ENCODE measurements at places on chromosomes 2 and 18.

GRCh38 chr18:9283791-9284190 lies 50.8 kb upstream of the TWSG1 start:
- DNase-seq: no peak

- DNase-seq: peak; percentile 71
Observed at GRCh38 chr18:48165111-48165866, 234.8 kb upstream of the SMAD2 start.

DNA sequence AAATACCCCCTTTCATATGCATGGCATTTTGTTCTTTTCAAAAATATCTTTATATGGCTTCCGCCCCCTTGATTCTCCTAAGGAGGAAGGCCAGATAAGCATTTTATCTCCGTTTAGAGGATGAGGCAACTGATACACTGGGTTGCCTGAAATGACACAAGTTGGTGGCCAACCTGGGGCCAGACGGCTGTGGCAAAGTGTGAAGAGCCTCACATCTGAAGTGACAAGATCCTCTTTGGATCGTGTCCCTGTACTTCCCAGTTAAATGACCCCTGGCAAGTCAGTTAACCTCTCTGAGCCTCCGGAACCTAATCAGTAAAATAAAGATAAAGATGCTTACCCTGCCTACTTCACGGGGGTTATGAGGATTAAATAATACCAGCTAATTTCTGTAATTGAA lies 4.6 kb downstream of the SETBP1 start:
- DNase-seq: no peak

DNA sequence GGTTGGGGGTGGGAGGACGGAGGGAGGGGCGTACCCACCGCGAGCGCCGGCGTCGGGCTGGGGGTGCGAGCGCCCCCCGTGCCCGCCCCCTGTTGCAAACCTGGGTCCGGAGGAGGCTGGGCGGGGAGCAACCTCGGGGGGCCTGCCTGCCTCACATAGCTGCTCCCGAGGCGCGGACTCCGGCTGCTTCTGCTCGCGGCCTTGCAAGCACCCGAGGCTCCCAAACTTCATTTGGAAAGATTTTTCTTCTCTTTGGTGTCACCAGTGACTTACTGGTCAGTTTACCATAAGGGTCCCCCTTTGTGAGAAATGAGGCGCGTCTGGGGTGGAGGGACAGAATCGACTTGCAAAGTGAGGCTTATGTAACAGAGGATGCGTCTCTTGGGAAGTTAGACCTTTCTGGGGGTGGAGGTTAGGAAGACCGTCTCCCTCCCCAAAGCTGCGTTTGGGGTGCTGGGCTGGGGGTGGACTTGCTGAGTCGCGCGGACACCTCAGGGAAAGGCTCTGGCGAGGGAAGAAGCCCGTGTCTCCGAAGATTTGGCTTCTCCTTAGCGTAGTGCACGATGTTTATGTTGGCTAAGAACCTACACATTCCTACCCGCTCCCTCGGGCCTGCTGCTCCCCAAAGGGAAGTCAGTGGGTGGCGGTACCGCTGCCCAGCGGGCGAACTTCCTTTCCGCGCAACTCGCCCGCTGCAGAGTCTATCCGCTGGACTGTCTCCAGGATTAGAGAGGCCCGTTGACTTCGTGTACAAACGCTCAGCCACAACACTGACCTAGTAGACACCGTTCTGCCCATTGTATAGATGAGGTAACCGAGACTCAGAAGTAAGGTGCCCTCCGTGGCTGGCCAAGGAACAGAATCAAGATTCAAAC lies 559 bp downstream of the TMEM37 start:
- DNase-seq: no peak

DNA sequence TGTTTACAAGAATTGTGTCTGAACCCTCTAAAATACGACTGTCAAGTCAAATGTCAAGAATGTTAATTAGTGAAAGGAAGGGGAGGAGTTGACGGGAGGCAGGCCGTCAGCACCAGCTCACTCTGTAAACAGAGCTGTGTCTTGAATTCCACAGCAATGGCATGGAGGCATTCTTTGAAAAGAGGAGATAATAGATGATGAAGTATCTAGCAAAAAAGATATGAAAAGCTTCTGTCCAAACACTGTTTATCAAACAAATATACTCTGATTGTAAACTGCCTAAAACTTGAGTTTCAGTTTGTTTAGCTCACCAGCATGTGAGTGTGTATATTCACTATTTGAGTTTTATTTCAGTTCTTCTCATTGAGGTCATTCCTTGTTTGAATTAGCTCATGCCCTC lies 94.7 kb upstream of the CDC42EP3 start:
- DNase-seq: no peak

DNA sequence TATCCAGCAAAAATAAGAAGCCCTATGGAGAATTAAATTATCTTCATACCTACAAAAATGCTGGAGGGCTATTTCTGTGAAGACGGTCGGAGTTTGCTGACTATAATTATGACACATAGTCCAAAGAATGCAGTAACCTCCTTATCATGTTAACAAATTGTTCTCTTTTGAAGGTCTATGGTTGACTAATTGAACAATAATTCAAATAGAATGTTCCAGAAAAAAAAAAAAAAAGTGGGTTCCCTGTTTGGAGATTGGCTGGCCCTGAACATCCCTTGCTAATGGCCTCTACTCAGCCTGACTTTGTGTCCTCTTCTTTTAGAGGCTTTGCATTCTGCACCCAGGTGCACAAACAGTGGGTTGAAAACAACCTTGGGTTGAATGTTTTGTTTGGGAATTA lies 82.8 kb upstream of the CCBE1 start:
- DNase-seq: no peak

GRCh38 chr2:215884451-215885087 lies 128.8 kb downstream of the MREG start:
- no peak for DNase-seq

- DNase-seq: no peak
Observed at GRCh38 chr2:158015428-158016076, 86.1 kb upstream of the UPP2 start.

GRCh38 chr2:46380038-46380940 lies 83.1 kb downstream of the EPAS1 start:
- DNase-seq: no peak

DNA sequence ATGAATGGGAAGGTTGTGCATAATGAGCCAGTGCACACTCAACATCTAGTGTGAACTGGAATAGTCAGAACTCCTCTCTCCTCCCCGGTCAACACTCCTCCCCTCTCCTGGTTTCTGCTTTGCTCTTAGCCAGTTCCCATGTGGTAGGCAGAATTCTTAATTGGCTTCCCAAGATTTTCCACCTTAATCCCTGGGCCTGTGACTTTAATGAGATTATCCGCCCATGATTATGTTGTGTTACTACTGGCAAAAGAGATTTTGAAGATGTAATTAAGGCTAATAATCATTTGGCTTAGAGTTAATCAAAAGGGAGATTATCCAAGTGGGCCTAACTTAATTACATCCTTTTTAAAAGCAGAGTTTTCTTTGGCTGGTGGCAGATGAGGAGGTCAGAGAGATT lies 34.2 kb upstream of the REV1 start:
- no peak for DNase-seq

GRCh38 chr2:234158812-234159211 lies 108.3 kb downstream of the SPP2 start:
- DNase-seq: no peak

- no peak for DNase-seq
Observed at GRCh38 chr2:128510701-128511397, 192.2 kb upstream of the HS6ST1 start.

DNA sequence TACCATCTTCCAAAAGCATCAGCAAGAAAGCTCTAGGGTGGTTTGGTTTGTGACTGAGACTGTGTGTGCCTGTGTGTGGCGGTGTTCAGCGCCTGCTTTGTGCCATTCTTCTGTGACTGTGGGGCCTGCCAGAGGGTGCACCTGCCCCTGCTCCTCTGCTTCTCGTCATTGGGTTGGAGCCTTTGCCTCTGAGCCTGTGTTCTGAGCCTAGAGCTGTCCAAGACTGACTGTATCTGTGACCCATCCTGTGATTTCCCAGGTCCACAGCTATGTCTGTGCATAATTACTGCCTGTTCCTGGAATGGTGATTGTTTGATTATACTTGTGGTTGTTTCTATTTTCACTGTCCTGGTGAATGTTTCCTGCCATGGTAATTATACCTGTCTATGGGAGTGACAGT lies 57.1 kb upstream of the KLHL29 start:
- no peak for DNase-seq

GRCh38 chr2:216205486-216205885 lies 96.3 kb downstream of the XRCC5 start:
- DNase-seq: no peak

GRCh38 chr18:2589345-2590068 lies 18.1 kb downstream of the NDC80 start:
- DNase-seq: no peak

DNA sequence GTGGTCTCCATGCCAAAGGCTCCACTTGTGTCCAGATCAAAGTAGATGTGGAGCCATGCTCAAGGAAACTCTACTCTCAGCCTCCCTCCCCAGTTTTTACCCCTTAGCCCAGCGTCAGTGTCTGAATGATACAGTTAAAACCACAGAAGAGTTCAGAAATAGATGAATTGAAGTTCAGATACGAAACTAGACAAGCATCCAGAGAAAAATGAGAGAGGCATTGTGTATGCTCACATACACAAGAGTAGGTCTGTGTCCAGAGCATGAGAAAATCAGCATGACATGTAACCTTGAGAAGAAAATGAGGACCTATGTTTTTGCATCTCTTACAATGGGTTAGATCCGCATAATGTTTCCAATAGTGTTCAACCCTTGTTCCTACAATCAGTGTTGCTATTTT lies 612.8 kb upstream of the PKDCC start:
- DNase-seq: no peak

DNA sequence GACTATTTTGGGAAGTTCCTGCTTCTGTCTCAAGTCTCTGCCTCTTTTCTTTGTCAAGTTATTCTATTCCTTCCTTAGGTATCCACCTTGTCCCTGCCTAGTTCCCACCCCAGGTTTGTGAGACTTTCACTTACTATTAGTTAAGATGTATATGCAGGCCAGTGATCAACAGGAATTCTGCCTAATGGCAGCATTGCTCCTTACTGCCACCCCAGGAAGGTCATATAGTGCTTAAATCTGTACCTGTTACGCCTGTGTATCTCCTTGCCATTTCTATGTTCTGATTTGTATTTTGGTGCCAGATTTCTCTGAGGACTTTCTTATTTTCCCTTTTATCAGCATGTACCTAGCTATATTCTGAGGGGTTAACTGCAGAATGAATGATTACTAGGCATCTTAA lies 746.0 kb upstream of the TMEFF2 start:
- DNase-seq: no peak

DNA sequence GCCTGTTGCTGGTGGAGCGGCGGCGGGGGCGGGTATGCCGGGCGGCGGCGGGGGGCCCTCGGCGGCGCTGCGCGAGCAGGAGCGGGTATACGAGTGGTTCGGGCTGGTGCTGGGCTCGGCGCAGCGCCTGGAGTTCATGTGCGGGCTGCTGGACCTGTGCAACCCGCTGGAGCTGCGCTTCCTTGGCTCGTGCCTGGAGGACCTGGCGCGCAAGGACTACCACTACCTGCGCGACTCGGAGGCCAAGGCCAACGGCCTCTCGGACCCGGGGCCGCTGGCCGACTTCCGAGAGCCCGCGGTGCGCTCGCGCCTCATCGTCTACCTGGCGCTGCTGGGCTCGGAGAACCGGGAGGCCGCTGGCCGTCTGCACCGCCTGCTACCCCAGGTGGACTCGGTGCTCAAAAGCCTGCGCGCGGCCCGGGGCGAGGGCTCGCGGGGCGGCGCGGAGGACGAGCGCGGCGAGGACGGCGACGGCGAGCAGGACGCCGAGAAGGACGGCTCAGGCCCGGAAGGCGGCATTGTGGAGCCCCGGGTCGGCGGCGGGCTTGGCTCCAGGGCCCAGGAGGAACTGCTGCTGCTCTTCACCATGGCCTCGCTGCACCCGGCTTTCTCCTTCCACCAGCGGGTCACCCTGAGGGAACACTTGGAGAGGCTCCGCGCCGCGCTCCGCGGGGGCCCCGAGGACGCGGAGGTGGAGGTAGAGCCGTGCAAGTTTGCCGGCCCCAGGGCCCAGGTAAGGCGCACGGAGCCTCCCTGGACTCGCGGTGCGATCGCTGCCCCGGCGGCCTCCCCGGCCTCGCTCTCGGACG lies 1.0 kb downstream of the ZCCHC2 start:
- DNase-seq: no peak

- peak; percentile 98 for DNase-seq
Observed at GRCh38 chr2:85890522-85891176, 1.9 kb upstream of the ST3GAL5 start.

- DNase-seq: no peak
Observed at GRCh38 chr18:44777457-44778192, 96.9 kb downstream of the SETBP1 start.

GRCh38 chr2:64692401-64692800 lies 38.7 kb upstream of the SERTAD2 start:
- DNase-seq: no peak

DNA sequence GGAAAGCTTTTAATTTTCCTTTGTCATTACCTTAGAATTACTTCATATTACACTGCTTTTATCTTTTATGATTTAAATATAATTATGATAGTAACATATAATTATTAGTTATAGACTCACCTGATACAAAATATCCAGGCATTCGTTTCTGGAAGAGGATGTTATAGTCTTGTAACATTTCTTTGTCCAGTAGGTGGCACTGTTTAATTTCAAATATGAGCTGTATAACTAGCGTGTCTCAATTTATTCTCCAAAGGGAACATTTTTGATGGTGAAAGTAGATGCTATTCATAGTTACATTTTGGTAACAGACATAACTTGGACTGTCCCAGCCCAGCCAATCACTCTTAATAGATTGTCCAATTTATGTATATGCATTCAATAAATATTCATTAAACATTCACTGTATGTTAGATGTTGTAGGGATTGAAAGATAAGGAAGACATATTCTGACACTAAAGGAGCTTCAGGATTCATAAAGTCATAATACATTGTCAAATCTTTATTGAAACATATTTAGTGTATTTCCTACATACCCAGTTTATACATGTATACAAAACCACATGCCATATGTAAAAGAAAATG lies 19.2 kb downstream of the DAW1 start:
- DNase-seq: no peak

DNA sequence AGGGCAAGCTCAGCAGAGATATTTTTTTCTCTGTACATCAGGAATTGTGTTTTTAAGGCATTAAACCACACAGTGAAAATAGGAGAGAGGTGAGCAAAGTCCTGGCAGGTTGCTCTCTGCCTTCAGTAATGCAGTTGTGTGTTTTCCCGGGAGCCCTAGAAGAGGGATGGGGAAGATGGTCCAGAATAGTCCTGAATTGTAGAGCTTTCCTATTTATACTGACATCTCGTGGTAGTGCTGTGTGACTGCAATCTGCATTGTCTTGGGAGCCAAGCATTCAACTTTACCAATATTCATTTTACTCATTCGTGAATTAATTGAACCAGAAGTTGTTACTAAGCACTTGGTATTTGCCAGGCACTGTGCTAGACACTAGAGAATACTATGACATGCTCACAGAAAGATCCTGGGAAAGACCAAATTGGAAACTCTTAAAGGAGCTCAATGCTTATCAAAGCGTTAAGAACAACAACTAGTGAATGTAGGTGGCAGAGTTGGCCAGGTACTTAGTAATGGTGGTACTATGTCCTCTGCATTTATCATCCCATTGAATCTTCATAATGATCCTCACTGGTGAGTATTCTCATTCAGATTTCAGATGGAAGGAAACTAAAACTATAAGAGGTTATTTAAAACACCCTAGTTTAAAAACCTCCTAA lies 214.6 kb downstream of the TRIB2 start:
- DNase-seq: no peak
